Ascending aorta (tissue), 2 donors: ENCODE measurements at places on chromosomes 1 and 21. TPM values are rescaled to one million over a fixed set of nuclear protein-coding genes. Genes with fewer than 3 reads are reported as not detected.

ZC3H12A gene
- 12.8 TPM for total RNA-seq

GRCh38 chr1:209354111-209354839, 229.2 kb upstream of the CAMK1G start:
- DNase-seq: peak; percentile 11

- no peak for DNase-seq
These were observed 197.1 kb upstream of the PBX1 start for GRCh38 chr1:164361927-164362326.

- no peak for DNase-seq
These were observed 7.3 kb upstream of the CACNA1S start for GRCh38 chr1:201119206-201120197.

- DNase-seq: no peak
These were observed 21.5 kb upstream of the GPR37L1 start for GRCh38 chr1:202101184-202101583.

GRCh38 chr21:42367367-42368165, 1.2 kb upstream of the TFF1 start:
- no peak for DNase-seq

- DNase-seq: peak; percentile 80
These were observed 3.9 kb upstream of the CD58 start for GRCh38 chr1:116574581-116575291.

DNA sequence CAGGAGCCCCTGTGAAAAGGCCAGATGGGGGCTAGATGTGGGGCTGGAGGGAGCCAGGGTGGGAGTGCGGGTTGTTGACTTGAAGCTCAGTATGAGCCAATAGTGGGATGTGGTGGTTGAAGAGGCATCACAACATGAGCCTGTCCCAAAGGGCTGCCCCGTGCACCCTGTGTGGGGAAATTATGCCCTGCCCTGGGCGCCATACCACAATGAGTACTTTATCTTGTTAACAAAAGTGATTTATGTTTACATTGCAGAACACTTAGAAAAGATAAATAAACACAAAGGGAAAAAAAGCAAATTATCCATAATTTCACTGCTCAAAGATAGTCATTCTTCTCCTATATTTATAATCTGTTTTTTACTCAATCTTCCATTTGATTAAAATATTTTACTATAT, 1.6 kb upstream of the NFASC start:
- DNase-seq: no peak

DNA sequence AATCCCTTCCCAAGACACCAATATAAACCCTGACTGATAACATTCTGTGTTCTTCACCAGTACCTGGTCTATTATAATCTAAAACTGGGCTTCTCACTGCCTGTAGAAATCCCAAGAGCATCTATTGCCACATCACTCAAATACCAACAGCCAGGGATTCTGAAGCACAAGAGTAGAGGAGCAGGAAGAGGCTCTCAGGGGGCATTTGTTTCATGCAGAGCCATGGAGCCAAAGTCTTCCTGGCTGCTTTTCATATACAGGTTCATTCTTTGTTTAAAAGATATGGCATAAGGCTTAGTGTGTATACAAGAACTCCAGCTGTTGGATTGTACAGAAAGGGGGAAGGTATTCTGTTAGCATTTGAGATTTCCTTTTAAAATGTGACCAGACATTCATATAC, 38.2 kb upstream of the USH2A start:
- no peak for DNase-seq
